Ovary (tissue), 10 donors: ENCODE measurements at places on chromosomes 11 and 22. TPM values are rescaled to one million over a fixed set of nuclear protein-coding genes. Genes with fewer than 3 reads are reported as not detected.

Gene CEP126
- 10.0 TPM for total RNA-seq

- H3K36me3 ChIP-seq = no peaks in the 10 kb centered on the region
- H3K4me1 ChIP-seq = peaks cover 3% of the 10 kb centered on the region
- DNase-seq = peak; percentile 64
- H3K27me3 ChIP-seq = no peaks in the 10 kb centered on the region
- no peak overlapping the region for H3K4me3 ChIP-seq
Observed at GRCh38 chr11:125990244-125990643, 44.4 kb downstream of the VSIG10L2 start.

DNA sequence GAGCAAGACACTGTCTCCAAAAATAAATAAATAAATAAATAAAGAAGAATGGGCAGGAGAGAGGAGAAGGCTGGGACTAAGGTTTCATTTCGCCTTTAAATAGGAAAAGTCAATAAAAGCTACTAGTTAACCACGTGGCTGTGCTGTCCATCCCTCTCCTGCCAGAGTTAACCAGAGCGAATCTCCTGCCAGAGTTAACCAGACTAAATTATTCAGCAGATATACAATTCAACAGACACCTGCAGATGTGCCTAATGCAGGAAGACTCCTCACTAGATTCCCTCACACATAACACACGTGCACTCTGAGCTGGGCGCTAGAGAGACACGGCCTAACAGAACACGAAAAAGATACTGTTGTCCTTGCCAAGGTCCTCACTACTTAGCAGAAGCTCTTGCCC, 156.1 kb downstream of the IGLL1 start:
- H3K4me3 ChIP-seq = no peak overlapping the region
- no peaks in the 10 kb centered on the region for H3K4me1 ChIP-seq
- no peak overlapping the region for H3K27ac ChIP-seq
- no peak for DNase-seq
- no peaks in the 10 kb centered on the region for H3K27me3 ChIP-seq

Gene CABP2
- total RNA-seq = not detected

- H3K27me3 ChIP-seq = no peaks in the 10 kb centered on the region
- peaks cover 6% of the 10 kb centered on the region for H3K4me1 ChIP-seq
- H3K27ac ChIP-seq = no peak overlapping the region
- DNase-seq = no peak
- H3K4me3 ChIP-seq = no peak overlapping the region
- H3K36me3 ChIP-seq = no peaks in the 10 kb centered on the region
Observed at GRCh38 chr11:3929232-3929631, 73.8 kb downstream of the STIM1 start.

GRCh38 chr22:21643533-21644357, 1.6 kb downstream of the SDF2L1 start:
- H3K36me3 ChIP-seq = no peaks in the 10 kb centered on the region
- DNase-seq = no peak
- H3K4me3 ChIP-seq = no peak overlapping the region

Gene NOX4
- total RNA-seq = 1.00 TPM

GRCh38 chr22:49123621-49124192, 704.0 kb downstream of the BRD1 start:
- H3K27me3 ChIP-seq = no peaks in the 10 kb centered on the region

GRCh38 chr11:76885390-76886097, 24.8 kb downstream of the ACER3 start:
- no peaks in the 10 kb centered on the region for H3K36me3 ChIP-seq
- no peak for DNase-seq
- H3K4me3 ChIP-seq = no peak overlapping the region
- H3K27me3 ChIP-seq = no peaks in the 10 kb centered on the region

Gene DEFB131B
- total RNA-seq = not detected

GRCh38 chr11:7911011-7911410, 20.1 kb downstream of the OR10A6 start:
- H3K27me3 ChIP-seq = no peaks in the 10 kb centered on the region
- H3K4me1 ChIP-seq = no peaks in the 10 kb centered on the region
- H3K4me3 ChIP-seq = no peak overlapping the region
- no peak for DNase-seq

Gene CYP2D6
- 1.2 TPM for total RNA-seq

GRCh38 chr22:38080850-38081635, 2.9 kb downstream of the SLC16A8 start:
- no peak overlapping the region for H3K4me3 ChIP-seq
- peaks cover 10% of the 10 kb centered on the region for H3K4me1 ChIP-seq
- no peak overlapping the region for H3K27ac ChIP-seq
- no peak for DNase-seq
- no peaks in the 10 kb centered on the region for H3K27me3 ChIP-seq

- no peaks in the 10 kb centered on the region for H3K27me3 ChIP-seq
- no peak for DNase-seq
- no peaks in the 10 kb centered on the region for H3K36me3 ChIP-seq
- peaks cover 1% of the 10 kb centered on the region for H3K4me1 ChIP-seq
- H3K4me3 ChIP-seq = no peak overlapping the region
Observed at GRCh38 chr11:46246521-46246920, 30.9 kb upstream of the CREB3L1 start.

- H3K27ac ChIP-seq = no peak overlapping the region
- no peak overlapping the region for H3K4me3 ChIP-seq
- no peaks in the 10 kb centered on the region for H3K36me3 ChIP-seq
- no peaks in the 10 kb centered on the region for H3K4me1 ChIP-seq
- no peaks in the 10 kb centered on the region for H3K27me3 ChIP-seq
Observed at GRCh38 chr11:19026862-19027261, 33.7 kb downstream of the MRGPRX2 start.

Gene OR2AT4
- total RNA-seq = not detected

Gene SLC43A1
- 23.5 TPM for total RNA-seq

DNA sequence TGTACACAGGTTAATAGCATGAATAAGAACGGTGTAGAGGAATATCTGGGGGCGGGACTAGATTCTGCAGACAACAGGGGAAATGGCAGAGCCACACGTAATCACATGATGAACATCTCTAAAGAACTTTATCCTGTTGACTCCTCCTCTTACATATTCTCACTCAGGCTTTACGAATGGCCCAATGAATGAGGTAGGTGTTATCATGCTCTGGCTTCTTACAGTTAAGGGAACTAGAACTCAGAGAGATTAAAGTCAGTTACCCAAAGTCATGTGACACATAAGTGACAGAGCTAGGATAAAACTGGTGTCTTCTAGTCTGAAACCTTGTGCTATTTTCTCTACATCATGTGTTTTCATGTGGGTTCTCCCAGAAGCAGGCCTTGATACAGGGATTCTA, 49.0 kb upstream of the BMAL1 start:
- no peaks in the 10 kb centered on the region for H3K27me3 ChIP-seq
- no peaks in the 10 kb centered on the region for H3K36me3 ChIP-seq
- no peak for DNase-seq
- peaks cover 6% of the 10 kb centered on the region for H3K4me1 ChIP-seq
- H3K27ac ChIP-seq = no peak overlapping the region

- peak overlapping the region; percentile 14 for H3K4me3 ChIP-seq
- H3K27ac ChIP-seq = peak overlapping the region; percentile 91
- no peaks in the 10 kb centered on the region for H3K27me3 ChIP-seq
- no peaks in the 10 kb centered on the region for H3K36me3 ChIP-seq
Observed at GRCh38 chr11:64619811-64620380, 28.9 kb downstream of the SLC22A12 start.
